Stimulated activated CD8-positive, alpha-beta memory T cell treated with anti-CD3 and anti-CD28 coated beads, Interleukin-4, amount 100 ng/mL, for 4 hours (primary cell): ENCODE measurements at places on chromosomes 11 and 22.

DNA sequence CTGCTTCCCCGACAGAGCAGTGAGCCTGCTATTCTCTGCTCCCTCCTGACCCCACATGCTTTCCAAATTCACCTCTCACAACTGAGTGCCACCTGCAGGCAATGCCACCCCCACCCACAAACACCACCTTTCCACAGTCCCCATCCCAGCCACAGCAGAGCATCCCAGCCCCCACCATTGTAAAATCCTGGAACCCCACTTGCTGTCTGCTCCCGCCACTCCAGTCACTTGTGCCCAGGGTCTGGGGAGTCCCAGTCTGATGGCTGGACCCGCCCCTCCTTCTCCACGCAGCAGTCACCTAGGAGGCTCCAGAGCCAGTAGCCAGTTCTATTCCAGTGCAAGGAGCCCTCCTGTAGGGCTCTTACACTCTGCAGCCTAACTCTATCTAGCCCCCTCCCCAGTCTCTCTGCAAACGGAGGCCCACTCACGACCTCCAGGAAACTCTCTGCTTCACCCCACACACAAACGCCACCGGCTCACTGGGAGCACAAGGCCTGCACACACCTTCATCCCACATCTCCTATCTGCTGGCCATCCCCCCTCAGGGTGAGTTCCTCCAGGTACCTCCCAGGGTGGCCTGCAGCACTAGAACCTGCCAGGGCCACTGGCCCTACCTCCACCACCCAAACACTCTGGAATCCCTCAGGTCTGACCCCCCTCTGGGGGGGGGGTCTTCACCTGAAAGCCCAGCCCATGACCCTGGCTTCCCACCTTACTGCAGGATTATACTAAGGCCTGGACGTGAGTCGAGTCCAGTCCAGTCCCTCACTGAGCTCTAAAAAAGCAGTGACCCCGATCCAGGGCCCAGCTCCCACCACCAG is 1.4 kb downstream of the GNB1L start:
- DNase-seq, result no peak

DNA sequence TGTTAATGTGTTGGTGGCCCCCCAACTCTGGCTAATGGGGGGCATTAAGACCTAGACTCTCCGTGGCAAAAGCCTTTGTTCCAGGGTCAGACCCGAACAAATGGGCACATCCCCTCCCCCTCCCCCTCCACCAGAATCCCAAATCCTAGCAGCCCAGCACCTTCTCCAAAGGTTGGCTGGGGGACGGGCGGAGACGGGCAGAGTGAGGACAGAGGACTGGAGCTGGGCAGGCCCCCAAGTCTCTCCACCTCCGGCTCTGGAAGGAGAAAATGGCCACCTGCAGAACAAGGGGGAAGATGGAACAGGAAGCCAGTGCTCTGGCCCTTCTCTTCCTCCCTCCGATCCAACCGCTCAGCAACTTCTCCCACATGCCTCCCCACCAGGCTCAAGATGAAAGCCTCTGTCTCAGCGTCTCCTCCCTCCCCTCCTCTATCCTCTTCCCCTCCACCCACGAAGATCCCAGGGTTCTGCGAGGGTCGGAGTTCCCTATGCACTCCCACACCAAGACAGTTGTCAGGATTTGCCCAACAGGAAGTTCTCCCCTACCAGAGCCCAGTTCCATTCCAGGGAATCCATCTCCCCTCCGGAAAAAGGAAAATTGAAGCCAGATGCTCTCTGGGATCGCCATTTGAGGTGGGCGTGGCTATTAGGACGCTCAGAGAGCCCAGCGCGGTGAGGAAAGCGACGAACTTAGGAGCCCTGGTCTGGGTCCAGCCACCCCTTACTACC is 20.1 kb downstream of the ADA2 start:
- no peak for DNase-seq

DNA sequence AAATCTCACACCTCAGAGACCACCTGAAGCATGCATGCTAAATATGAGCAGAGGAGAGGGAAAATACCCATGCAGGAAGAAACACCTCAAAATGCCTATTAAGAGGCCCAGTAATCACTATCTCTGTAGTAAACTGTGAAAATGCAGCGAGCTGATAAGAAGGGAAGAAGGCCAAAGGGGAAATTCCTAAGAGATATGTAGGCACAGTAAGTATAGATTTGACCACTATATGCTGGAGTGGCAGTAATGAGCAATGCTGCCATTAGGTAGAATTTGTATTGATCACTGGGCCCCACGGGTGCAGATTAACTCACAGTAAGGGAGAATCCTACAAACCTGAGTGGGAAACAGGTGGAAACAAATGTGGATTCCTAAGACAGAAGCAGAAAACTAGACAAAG is 1813.1 kb upstream of the RAG2 start:
- no peak for DNase-seq

GRCh38 chr11:298406-299065 is 790 bp downstream of the IFITM5 start:
- DNase-seq, result no peak
